ENCODE measurements at places on chromosomes 3 and 15.

DNA sequence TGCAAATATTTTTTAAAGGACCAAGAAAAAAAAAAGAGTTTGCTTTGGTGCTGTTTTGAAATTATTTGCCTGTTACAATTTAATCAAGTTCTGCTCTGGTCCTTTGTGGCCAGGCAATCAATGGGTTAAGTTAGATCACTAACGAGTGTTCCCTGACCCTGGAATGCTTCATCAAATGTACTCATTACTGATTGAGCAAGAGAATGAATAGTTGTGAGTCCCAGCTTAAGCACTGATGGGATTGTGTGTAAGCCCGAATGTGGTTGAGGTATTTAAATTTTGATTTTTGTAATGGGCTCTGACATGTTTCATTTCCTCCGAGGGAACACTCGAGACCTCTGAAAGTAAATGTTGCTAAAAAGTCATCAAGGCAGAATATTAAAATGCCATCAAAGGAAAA is 699.1 kb downstream of the MCTP2 start:
- no peak for DNase-seq

DNA sequence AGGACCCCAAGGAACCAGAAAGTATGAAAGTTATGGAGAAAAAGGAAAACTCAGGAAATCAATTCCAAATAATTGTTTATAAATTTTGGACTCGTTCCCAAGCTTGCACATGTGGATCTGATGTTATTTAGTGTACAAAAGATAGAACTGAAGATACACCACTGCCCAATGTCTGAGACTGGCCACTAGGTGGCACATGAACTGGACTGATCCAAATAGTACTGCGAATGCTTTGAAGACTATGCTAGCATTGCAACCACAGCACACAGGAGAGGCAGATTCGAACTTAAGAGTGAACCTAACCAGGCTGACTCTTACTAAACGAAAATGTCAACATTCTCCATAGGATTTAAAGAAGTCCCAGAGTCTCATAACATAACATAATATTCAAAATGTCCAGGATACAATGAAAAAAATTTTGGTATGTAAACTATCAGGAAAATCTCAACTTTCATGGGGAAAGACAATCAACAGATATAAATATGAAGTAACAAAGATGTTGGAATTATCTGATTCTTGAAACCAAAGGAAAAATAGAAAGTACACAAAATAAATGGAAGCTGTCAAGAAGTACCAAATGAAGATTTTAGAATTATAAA is 596.7 kb downstream of the FGF12 start:
- no peak for DNase-seq

DNA sequence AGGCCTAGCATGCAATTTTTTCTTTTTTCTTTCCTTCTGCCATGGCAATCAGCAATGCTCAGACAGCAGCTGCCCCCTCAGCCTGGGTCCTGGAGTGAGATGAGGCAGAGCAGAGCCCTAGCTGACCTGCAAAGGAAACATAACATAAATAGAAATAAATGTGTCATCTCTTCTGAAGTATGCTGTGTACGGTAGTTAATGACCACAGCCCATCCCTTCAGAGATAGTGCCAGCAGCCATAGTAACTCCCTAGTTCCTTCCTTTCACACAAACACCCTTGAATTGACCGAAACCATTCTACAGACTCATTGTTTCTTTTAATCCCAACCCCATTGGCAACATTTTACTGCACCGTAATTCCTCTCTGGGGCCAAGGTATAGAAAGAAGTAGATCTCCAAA is 8.4 kb upstream of the CD47 start:
- DNase-seq, result no peak

DNA sequence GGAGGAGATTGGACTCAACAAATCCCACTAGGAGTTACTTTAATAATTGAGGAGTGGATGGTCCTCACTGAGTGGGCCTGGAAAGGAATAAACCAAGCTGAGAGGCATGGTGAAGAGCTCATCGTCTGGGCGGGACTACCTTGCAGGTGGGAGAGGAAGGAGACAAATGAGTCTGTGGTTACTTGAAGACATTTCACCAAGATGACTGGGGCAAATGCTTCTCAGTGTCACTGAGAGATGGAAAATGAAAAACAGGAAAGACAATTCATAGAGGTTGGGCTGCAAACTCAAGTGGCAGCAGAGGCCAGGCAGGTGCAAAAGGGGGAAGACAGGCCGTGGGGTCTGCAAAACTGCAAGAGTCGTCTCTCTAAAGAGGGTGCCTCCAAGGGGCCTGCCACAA is 1.5 kb upstream of the ARHGAP31 start:
- no peak for DNase-seq

- DNase-seq, result no peak
Measured at GRCh38 chr3:157404381-157404780, 32.3 kb upstream of the PTX3 start.

- no peak for DNase-seq
Measured at GRCh38 chr15:61511756-61512155, 282.7 kb upstream of the RORA start.

DNA sequence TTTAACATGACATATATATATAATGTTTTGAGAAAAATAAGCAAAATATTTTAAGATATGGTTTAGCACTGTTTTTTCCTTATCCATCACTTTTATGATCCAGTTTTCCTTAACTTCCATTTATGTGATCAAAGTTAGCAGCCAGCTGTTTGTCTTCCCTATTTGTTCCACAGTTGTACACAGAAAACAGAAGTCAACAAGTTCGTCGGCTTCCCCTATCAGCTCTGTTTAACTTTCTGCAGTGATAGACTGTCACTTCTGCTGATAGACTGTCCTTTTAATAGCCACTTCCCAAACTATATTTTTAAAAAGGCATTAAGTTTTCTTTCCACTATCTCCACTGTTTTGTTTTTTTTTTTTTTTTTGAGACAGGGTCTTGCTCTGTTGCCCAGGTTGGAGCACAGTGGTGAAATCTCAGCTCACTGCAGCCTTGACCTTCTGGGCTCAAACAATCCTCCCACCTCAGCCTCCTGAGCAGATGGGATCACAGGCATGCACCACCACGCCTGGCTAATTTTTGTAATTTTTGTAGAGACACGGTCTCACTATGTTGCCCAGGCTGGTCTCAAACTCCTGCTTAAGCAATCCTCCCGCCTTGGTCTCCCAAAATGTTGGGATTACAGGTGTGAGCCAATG is 7.2 kb downstream of the FSD2 start:
- DNase-seq, result no peak

GRCh38 chr15:40511093-40511471 is 40.3 kb downstream of the CHST14 start:
- peak; percentile 54 for DNase-seq

DNA sequence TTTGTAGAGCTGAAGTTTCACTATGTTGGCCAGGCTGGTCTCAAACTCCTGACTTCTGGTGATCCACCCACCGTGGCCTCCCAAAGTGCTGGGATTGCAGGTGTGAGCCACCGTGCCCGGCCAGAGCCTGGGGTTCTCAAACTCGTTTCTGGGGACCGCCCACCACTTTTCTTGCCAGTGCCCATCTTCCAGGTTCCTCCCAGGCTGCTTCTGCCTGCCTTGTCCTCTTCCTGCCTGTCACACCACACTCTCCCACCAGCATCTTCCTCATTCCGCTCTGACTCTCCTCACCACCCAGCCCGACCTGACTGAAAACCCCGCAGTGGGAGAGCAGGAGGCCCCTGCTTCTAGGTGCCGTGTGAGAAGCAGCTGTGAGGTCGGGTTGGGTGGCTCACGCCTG is 3.1 kb upstream of the DYNLT2B start:
- no peak for DNase-seq

DNA sequence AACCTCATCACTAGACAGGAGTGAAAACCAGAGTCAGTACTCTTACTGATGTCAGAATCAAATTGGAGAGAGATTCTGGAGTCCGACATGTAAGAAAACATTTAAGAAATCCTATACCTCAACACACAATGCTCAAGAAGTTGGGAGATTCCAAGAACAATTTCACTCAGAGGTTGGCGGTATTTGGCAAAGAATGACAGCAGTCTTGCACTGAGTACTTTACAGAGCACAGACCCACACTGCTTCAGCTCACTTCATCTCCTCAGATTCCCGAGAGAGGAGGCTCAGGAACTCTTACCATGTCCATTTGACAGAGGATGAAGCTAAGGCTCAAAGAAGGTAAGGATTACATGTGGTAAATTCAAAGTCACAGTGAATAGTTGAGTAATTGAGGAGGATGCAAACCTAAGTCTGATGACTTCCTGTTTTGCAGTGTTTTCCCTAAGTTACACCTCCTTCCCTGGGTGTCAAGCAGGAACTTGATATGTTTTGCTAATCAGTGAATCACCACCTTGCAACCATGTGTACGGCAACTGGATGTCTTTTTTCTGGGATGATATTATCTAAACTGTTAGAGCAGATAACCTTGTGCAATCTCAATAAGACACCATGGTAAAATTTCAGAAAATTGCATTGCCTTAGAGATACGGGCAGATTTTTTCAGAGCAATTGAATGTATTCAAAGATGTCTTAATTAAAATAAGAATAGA is 61.3 kb upstream of the MME start:
- DNase-seq, result no peak

GRCh38 chr15:83793069-83793468 is 139.1 kb downstream of the ADAMTSL3 start:
- DNase-seq, result no peak

- no peak for DNase-seq
Measured at GRCh38 chr3:160368804-160369203, 30.2 kb downstream of the IFT80 start.

- no peak for DNase-seq
Measured at GRCh38 chr15:72825829-72826228, 42.3 kb upstream of the ADPGK start.

DNA sequence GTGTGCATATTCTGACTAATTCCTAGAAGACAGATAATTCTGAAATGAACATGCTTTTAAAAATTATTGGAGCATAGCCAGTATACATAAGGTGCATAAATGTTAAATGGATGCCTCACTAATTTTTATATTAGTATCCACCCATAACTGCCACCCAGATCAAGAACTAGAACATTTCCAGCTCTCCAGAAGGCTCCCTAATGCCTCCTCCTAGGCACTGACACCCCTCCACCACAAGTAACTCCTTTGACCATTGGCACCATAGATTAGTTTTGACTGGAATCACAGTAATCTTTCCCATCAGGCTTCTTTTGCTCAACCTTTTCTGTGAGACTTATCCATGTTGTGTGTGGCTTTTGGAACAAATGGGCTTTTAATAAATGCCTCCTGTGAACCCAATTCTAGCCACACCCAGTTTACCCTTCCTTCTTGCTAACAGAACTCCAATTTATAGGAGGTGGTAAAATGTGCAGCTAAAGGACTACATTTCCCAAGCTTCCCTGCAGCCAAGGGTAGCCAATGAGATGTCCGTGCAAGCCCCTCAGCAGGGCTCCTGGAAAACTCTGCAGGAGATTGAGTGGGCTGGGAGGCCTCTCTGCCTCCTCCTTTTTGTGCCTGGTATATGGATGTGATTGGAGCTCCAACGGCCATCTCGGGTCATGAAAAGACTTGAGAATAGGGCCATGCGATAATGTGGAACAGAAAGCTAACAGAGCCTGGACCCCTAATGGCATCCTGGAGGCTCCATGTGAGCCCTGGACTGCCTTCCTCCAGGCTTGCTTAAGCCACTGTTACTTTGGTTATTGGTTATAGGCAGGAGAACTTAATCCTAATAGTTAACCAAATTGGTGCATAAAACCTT is 322.6 kb upstream of the TLE3 start:
- DNase-seq, result no peak

DNA sequence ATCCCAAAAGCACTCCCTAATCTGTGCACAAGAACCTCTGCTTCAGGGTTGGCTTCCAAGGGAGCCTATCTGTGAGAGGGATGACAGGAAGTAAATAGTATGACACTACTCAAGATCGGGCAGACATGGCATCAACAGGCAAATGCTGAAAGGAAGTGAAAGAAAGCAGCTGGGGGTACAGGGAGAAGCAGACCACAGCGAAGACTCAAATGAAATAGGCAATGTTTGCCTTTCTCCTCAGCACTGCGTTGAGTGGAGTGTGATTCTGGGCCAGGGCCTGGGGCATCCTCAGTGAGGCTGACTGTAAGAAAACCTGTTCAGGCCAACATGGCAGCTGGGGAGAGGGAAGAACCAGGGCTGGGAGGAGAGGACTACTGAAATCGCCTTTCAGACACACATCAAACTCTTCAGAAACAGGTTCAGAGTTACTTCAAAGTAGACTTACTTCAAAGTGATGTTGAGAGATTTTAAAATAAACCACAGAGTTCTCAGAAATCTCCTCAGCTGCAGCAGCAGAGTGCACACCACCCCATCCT is 96.6 kb downstream of the SLC9A9 start:
- no peak for DNase-seq

DNA sequence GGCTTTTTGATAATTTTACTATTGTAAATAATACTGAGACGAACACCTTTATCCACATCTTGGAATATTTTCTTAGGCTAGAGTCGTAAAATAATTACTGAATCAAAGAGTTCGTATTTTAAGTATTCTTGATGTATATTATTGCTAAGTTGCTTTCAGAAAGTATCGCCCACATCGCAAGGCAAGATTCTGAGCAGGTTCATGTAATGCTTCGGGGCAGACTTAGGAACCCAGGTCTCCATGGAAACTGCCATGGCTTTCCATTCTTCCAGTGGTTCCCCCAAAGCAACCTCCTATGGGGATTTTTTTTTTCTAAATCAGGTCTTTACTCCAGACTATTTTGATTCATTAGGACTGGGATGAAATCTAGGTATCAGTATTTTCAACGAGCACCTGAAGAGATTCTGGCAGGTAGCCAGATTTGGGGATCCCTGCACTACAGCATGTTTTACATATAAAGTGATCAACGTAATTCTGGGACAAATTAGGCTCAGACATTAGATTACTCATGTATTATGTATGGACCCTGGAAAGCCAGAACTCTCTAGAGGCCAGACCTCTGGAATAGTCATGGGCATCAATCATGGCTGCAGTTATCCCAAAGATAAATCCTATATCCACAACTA is 86.5 kb downstream of the B3GNT5 start:
- no peak for DNase-seq

GRCh38 chr3:195907934-195908693 is at the start of gene TNK2:
TSS of gene TNK2 (minus strand) at chr3:195908551. CDS start at chr3:195888588, 19,963 bp downstream.
- DNase-seq, result no peak

GRCh38 chr15:41775651-41776050 is 1.4 kb downstream of the MAPKBP1 start:
- no peak for DNase-seq

DNA sequence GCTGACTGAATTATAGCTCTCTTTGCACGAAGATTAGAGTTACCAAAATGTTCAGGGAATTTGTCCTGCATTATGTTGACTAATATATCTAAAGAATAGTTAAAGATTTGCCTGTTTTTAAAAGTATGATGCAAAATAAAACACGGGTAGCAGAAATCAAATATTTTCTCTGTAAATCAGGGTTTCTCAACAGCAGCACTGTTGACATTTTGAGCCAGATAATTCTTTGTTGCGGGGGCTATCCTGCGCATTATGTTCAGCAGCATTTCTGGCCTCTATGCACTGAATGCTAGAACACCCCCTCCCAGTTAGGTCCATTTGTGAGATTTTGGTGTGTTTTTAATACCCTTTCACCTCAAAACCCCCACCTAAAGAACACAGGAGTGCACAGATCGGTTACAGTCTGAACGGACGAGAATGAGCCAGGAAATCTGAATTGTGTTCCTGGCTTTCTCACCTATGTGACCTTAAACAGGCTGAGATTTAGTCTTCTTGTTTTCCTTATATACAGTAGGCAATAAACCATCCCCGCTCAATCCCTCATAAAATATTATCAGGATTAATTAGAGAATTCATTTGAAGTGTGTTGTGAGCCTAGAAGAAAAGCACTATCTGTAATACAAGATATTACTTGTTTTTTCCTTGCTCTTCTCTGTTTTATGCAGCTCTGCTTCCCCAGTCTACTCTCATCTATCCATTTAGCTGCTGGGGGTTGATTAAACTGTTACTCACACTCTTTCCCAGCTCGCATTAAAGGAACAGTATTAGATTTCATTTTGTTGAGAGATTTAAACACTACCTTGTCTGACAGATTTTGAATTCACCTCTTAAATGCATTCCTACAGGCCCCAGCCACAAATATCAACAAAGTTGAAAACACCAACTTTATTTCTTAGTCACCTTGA is 247.5 kb upstream of the GOLIM4 start:
- no peak for DNase-seq

Data from GM18507 (cell line).